ENCODE measurements at places on chromosomes 2 and 18.

DNA sequence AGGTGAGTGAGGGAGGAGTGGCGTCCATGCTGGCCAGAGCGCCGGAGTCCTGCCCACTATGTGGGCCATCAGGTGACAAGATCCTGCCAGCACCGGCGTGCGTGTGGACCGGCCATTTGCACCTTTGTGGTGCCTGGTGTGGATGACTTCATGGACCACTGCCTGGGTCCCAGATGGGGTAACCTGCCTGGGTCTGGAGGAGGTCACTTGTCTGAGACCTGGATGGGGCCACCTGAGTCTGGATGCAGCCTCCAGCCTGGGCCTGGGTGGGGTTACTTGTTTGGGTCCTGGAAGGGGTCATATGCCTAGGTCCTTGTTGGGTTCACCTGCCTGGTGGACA is 299.6 kb downstream of the NDUFA10 start:
- DNase-seq = no peak

DNA sequence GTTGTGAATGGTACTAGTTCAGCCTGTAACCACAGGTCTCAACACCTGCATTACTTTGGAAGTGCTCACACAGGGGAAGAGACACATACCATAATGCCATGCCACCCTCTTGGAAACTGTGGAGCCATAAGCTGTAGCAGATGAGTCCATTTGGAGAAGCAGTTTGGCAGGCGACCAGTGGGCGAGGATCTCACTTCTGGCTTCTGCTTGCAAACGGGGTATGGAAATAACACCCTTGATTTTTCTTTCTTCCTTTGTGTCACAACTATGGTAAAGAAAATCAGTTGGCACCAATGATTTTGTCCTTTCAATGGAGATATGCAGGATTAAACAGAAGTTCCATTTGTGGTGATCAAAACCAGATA is 28.6 kb downstream of the APOB start:
- no peak for DNase-seq

DNA sequence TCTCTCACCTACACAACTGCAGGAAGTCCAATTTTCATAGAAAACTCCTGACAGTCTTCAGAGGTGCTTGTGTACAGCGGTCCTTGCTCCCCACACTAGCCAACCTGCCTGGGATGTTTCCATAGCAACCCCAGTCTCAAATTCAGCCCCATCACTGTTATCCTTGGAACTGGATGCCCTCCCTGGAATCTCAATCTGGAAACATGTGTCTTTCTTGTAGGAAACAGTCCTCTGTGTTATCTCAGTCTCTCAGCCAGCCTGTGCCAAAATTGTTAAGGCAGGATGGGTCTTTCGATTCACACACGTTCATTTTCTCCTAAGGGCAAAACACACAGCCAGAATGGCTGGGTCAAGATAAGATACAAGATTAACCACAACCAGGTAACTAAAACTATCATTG is 295.5 kb upstream of the RND3 start:
- DNase-seq = no peak

DNA sequence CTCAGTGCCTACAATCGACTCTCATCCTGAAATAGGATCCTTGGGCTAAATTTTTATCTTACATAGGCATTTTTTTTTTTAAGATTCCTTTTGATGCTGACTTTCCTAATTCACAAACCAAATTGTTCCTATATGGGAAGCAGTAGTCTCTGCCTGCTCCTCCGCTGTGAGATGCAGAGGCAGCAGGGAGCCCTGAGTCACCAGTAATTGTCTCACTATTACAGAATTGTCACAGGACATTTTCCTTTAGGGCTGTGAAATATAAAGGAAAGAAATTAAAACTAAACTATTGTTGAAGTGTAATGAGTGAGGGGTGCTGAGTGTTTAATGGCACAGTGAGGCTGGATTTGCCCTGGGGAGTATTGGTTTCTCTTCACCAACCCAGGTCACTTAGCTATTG is 63.8 kb downstream of the MYO3B start:
- DNase-seq = no peak

DNA sequence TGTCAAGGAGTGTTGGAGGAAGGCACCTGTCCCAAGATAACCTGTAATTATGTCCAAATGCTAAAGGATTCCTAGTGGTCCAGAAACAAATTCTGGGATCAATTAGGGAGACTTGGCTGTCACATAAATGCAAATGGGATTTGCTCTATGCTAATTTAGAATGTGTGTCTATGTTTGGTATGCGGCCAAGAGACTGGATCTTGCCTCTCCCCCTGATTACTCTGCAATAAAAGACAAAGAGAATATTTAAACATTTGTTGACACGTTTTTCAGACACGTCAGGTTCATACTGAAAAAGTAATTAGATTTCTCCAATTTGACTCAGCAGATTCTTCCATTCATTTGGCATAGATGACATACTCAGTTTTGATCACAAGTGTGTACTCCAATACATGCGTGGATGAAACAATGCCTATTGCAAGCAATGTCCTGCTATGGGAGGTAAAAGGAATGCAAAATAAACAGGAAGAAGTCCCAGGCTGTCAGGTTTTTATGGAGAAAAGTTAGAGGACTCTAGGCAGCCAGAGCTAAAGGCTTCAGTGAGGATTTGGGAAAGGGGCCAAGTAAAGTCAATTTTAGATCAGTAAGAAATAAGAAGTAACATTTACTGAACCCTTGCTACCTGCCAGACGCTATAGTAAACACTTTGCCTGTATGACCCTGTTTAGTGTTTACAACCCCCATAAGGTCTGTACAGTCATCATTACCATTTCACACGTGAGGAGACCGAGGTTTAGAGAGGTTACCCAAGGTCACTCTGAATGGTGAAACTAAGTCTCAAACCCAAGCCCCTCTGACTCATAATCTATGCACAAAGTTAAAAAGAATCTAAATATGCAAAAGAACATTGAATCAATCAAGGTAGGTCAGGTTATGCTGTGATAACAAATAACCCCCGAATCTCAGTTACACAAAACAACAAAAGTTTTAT is 7.8 kb downstream of the ANTXR1 start:
- DNase-seq = no peak

DNA sequence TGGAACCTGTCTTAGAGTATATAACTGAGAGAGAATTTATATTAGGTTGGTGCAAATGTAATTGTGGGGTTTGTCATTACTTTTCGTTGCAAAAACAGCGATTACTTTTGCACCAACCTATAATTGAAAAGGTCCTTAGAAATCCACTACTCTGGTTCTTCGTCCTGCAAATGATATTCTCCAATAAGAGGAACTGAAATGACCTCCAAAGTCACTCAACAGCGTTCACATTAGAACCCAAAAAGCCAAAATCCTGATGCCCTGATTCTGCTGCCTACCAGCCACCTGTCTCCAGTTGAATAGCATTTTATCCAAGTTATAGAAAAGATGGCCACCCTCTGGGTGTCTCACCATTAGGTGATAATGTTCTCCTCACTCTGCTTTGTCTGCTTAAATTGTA is 230.6 kb downstream of the SETBP1 start:
- DNase-seq = no peak

DNA sequence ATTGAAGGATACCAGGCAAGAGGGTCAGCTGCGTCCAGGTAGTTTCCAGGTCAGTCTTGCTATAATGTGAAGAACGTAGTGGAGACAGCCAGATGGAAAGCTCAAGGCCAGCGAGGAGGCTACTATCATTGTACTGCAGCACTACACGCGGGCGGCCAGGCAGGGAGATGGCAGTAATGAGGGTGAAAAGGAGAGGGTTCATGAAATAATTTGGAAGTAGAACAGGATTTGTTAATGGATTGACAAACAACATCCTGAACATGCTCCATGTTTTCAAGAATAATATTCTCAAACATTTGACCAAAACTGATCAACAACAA is 17.1 kb downstream of the SPIRE1 start:
- no peak for DNase-seq

GRCh38 chr2:158692372-158693103 is 102.6 kb upstream of the DAPL1 start:
- DNase-seq = no peak

- no peak for DNase-seq
Measured at GRCh38 chr2:12076810-12077209, 330.4 kb downstream of the LPIN1 start.

DNA sequence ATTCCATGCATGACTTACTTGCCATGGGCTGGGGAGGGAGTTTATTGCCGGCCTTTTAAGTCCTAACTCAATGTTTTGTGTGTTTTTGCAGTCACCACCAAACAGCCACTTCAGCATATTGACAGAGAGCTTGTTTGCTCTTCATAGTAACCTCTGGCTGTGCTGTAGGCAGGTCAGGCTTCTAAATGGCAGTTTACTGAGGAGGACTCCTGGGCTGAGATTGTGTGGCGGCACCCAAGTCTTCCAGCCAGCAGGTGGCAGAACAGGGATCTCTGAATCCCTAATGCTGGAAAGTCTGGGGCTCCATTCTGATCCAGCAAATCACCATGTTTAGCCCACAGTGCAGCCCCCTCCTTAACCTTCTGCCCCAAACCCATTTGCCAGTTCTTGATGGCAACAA is 121.2 kb downstream of the CAPN13 start:
- DNase-seq = no peak

DNA sequence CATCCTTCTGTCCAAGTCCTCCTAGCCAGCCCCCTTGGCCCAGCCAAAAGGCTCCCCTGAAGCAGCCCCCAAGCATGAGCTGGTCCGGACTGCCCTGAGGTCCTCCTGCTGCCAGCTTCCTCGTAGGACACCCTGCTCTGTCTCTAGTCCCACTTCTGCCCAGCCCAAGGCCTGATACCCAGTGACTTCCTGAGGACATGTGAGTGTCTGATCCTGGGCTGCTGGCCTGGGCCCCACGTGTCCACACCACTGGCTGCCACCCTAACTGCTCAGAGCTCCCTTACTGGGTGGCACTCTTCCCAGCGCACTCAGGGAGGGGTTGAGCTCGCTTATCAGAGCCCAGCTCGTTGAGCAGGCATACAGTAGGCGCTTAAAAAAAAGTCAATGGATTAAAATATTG is 34.4 kb upstream of the PDIA6 start:
- no peak for DNase-seq

DNA sequence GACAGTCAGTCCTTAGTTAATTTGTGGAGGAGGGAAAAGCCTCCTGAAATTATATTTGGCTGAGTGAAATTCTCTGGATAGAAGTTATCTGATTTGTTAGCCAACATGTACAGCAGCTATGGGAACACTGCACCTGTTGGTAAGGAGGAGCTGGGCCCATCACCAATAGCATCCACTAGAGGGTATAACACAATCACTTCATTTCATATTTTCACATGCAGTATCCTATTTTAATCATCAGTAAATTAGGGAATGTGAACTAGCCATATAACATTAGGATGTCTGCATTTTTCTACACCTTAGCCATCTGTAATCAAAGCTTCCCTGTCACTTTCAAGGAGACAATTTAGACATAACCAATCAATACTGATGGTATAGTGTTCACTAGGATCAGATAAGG is 818.4 kb upstream of the CDH2 start:
- DNase-seq = no peak
